ENCODE measurements at places on chromosomes 7 and 10.

DNA sequence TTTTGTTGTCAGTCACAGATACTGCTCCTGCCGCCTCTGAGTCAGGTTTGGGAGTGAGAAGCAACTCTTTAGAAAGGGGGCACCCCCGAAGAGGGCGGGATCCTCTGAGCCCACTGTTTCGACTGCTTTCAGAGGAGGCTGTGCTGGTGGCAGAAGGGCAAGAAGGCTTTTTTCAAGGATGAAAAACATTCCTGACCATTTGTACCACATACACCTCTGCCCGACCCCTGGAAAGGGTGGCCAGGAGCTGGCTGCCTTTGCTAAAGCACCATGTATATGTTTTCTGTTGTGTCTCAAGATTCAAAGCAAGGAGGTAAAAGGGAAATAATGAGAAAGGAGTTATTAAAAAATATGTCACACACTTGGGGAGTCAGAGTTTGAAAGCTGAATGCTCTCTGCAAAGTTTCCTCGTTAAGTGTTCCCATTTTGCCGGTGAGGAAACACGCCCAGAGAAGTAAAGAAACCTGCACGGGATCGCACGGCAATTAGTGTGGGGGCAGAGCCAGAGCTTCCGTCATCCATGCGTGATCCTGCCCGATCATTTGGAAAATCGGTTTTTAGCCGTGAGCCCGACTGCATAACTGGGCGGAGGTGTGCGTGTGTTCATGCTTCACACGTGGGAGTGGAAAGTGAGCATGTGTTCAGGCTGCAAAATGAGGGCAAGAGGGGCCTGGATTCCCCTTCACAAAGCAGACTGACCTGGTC lies 163.2 kb downstream of the ADAM12 start:
- DNase-seq = no peak

DNA sequence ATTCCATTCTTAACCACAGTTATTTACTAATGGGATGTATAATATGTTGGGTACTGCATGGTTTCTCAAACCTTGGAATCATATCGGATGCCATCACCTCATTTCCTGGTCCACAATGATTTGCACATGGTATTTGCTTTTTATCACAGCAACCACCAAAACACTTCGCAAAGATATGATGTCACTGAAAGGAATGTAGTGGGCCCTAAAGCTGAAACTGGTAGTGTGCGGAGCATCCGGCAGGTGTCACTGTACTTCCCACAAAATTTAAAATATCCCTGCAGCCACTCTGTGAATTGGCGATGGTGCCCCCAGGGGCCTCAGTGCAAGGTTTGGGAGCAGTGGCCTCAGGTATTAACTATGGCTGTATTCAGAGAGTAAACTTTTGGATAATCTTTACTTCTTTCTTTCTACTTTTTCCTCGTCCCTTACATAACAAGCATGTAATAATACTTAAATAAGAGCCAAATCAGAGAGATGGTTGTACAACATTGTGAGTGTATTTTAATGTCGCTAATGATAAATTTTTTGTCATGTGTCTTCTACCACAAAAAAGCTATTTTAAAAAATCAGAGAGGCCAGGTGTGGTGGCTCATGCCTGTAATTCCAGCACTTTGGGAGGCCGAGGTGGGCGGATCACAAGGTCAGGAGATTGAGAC lies 66.2 kb downstream of the FAM241B start:
- DNase-seq = peak; percentile 92

GRCh38 chr10:78470267-78471103 lies 436.8 kb downstream of the RPS24 start:
- peak; percentile 87 for DNase-seq

DNA sequence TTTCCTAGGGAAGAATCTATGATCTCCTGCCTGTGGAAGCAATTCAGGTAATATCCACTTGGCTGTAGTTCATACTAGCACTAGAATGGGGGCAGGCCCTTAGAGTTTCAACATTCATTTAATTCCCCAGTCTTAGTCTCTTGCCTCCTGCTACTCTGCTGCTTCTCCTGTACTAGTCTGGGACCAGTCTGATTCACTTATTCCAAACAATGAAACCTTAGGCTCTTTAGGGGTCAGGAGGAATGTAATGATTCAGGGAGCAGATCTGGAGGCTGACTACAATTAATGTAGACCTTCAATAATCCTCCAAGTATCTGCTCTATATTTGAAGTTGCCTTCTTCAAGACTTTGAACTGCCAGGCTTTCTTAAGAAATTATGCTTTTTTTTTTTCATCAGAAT lies 101.8 kb downstream of the GNAT3 start:
- DNase-seq = no peak

- DNase-seq = peak; percentile 47
Observed at GRCh38 chr7:32564542-32564941, 69.3 kb downstream of the AVL9 start.

DNA sequence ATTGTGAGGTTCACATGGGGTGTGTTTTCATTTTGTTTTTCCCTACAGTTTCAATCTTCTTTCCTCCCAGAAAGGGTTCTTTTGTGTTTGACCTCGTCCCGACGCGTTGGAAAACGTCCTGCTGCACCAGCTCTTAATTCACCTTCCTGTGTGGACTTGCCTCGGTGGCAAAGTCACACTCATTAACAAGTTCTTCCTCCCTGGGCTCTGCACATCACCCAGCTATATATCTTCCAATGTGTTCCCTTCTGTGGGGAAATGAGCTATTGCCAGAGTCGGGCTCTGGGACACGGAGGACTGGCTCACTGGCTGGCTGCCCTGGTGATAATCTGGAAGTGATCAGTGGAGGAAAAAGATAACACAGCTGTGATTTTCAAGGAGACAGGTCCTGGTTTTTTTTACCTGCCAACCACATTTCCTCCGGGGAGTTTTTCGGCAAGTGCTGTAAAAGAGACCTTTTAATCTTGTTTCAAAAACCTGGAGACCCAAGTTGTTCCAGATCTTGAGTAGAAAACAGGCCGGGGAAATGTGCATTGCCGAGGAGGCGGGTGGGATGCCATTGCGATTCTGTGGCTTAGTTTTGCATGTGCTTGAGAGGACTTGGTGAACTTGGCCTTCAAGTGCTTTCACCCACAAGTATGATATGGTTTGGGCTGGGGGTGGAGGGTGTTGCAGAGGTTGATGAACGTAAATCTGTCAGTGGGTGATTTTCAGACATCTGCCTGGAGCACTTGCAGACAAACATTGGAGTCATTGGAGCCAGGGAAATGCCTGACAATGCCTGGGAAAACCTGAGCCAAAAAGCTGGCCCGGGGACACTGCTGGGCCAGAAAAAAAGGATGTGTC lies 96.5 kb upstream of the CREB5 start:
- no peak for DNase-seq

DNA sequence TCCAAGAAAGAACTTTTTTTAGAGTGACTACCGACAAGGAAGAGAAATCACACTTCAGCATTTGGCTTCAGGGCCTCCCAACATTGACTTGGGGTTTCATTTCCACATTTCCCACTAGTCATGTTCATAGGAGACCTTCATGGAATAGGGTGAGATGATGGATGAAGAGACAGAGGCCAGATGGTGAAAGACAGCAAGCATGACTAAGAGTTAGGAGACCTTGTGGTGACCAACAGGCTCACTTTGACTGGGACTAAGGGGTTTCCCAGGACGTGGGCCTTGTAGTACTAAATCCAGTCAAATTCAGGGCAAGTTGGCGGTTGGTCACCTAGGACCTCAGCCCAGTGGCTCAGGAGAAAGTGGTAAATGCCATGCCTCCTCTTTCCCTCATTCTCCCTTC lies 3.0 kb upstream of the GIMAP5 start:
- DNase-seq = no peak

- DNase-seq = no peak
Observed at GRCh38 chr10:70551466-70551865, 51.1 kb downstream of the PRF1 start.

DNA sequence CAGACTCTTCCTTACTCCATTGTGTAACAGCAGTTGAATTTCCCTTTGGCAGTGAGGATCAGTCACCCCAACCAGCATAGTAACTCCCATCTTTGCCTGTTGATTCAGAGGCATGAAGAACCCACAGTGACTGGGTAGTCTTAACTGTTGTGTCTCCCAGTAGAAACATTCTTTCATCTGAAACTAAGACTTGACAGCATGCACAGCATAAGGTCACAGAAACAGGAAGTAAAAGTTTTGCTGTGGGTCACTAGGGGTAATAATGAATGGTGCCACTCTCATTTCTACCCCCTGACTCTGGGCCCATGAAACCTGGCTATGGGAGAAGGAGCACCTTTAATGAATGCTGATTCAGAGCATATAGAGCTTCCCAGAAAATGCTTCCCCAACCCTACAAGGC lies 8.3 kb upstream of the FRMPD2 start:
- DNase-seq = no peak

- DNase-seq = no peak
Observed at GRCh38 chr10:121680879-121681655, 82.8 kb upstream of the FGFR2 start.

GRCh38 chr7:117076426-117076943 lies 123.2 kb downstream of the ST7 start:
- DNase-seq = peak; percentile 21

DNA sequence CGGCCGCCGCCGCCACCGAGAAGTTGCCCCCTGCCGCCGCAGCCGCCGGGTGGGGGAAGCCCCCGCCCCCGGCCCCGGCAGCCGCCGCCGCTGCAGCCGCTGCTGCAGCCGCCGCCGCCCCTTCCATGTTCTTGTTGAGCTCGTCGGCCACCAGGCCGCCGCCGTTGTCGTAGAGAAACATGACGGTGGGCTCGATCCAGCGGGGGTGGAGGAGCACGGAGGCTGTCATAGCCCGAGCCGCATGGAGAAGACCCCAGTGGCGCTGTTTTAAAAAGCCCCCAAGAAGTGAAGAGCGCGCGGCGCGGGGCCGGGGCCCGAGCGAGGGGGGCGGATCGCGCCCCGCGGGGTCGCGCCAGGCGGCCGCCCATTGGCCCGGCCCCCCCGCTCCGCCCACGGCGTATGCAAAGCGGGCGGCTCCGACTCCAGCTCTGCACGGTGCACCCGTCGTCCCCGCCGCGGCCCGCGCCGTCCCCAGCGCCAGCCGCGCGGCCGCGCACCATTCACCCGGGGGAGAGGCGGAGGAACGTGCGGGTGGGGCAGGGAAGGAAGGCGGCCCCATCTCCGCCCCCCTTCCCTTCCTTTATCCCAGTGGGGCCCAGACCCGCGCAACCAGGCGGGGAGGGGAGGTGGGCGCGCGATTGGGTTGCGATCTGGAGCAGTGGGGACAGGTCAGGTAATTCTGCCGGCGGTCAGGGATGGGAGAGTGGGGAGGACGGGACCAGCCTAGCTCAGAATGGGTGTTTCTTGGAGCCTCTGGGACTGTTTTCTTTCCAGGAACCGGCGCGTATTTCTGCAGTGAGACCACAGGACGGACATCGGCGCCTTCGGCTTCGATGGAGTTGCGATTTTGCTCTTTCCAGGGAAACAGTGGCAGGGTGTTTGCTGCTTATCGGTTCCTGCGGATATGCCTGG lies at the start of gene HOXA13:
Gene HOXA13, minus strand, starts transcription at position 243 of the 912 bp plus-strand sequence. Its CDS starts 14 bp downstream, at position 229.
- peak; percentile 85 for DNase-seq
